Non-pigmented ciliary epithelial cell (primary cell): ENCODE measurements at places on chromosomes 7 and 10.

DNA sequence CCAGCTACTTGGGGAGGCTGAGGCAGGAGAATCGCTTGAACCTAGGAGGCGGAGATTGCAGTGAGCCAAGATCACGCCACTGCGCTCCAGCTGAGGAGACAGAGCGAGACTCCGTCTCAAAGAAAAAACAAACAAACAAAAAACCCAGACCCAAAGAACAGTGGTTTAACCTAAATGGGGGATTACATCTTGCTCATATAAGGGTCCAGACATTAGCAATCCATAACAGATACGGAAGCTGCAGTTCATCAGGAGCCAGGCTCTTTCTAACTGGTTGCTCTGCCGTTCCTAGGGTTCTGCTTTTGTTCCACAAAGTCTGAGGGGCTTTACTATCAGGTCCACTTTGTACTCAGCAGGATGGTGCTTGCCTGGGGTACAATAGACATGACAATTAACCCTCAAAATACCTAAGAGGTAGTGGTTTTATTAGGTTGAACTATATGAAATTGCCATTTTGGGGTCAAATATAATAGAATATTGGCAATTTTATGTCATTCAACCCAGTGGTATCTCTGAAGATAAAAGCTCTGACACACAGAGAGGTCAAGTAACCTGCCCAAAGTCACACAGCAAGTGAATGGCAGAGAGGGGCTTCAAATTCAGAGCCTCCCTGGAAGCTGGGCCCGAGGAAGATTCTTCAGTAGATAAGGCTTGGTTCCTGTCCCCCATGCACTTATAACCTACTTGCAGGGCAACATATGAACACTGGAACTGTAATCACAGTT is 21.3 kb downstream of the NYAP1 start:
- DNase-seq: no peak

DNA sequence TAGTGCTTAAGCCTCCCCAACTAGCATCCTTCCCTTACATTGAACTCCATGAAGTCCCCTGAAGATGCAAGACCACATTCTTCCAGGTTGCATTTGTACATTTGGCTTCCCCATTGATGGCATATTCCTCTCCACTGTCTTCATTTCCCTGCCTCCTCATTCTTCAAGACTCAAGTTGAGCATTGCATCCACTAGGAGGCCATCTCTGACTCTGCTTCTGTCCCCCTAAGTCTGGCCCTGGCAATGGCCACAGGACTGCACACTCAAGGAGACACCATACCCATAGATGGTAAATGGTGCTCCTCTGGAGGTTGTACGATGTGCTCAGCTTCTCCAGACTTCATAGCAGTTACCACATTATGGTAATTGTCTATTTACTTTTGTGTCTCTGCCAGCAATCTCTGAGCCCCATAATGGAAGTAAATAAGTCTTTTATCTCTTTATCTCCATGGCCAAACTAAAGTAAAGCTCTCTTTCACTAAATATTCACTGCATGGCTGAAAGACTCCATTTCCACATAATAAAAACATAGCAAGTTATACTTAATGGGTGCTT is 112.6 kb downstream of the PTPRZ1 start:
- no peak for DNase-seq

DNA sequence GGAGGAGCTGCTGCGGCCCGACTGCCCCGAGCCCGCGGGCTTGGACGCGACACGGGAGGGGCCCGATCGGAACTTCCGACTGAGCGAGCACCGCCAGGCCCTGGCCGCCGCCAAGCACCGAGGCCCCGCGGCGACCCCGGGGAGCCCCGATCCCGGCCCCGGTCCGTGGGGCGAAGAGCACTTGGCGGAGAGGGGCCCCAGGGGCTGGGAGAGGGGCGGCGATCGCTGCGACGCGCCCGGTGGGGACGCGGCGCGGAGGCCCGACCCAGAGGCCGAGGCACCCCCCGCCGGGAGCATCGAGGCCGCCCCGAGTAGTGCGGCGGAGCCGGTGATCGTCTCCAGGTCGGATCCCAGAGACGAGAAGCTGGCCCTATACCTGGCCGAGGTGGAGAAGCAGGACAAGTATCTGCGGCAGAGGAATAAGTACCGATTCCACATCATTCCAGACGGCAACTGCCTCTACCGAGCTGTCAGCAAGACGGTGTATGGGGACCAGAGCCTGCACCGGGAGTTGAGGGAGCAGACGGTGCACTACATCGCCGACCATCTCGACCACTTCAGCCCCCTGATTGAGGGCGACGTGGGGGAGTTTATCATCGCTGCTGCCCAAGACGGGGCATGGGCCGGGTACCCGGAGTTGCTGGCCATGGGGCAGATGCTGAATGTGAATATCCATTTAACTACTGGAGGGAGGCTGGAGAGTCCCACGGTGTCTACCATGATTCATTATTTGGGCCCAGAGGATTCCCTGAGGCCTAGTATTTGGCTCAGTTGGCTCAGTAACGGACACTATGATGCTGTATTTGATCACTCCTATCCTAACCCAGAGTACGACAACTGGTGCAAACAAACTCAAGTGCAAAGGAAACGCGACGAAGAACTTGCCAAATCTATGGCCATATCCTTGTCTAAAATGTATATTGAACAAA is 1.4 kb downstream of the OTUD1 start:
- no peak for DNase-seq

DNA sequence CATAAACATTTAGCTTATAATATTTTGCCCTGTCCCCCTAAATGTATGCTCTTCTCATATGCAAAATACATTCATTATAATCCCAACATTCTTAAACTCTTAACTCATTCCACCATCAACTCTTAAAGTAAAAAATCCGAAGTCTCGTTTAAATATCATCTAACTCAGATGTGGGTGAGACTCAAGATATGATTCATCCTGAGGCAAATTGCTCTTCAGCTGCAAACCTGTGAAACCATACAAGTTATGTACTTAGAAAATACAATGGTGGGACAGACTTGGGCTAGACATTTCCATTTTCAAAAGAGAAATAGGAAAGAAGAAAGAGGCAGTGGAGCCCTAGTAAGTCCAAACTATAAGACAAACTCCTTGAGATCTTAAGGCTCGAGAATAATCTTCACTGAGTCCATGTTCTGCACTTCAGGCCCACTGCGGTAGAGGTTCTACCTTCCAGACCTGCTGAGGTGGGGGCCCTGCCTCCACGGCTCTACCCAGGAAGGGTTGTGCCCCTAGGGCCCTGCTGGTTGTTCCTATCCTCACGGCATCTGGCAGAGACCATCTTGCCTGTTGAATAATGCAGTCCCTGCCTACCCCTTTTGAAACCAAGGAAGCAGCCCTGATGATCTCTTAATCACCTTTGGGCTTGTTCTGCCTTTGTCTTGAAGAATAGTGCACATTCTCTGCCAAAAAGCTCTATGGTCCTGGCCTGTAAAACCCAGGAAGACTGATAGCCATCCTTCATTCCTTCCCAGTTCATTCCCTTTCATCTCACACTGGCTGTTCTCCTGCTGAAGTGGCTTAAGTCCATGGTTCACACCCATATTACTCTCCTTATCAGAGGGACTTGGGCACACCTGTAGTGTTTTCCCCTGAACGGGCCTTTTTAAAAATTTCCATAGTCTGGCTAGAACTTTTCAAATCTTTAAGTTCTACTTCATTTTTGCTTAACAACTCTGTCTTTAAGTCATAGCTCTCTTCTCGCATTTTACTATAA is 37.3 kb downstream of the INPP5F start:
- DNase-seq: no peak

DNA sequence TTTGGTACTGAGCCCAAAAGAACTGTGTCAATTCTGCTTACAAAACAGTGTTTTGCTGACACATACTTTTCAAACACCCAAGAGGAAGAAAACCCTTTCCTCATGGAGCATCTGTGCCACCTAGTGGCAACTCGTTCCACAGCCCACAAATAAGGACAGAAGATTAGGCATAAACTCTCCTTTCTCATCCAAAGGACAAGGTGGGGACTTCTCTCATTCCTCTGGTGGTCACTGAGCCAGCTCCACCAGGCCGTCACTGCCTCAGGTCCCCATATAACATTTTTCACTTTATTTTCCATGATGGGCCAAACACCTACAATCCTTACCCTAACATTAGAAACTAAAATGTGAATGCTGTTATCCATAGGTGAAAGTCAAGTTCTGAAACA is 76.9 kb downstream of the RNF216 start:
- no peak for DNase-seq

DNA sequence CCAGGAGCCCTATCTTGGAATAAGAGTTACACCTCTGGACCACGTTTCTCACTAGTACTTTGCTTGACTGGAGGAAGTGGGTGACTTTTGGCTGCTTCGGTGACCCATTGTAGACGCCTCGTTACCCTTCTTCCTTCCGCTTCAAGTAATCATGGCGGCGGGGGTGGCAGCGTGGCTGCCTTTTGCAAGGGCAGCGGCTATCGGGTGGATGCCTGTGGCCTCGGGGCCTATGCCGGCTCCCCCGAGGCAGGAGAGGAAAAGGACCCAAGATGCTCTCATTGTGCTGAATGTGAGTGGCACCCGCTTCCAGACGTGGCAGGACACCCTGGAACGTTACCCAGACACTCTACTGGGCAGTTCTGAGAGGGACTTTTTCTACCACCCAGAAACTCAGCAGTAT is 1.5 kb downstream of the KCND2 start:
- DNase-seq: no peak

DNA sequence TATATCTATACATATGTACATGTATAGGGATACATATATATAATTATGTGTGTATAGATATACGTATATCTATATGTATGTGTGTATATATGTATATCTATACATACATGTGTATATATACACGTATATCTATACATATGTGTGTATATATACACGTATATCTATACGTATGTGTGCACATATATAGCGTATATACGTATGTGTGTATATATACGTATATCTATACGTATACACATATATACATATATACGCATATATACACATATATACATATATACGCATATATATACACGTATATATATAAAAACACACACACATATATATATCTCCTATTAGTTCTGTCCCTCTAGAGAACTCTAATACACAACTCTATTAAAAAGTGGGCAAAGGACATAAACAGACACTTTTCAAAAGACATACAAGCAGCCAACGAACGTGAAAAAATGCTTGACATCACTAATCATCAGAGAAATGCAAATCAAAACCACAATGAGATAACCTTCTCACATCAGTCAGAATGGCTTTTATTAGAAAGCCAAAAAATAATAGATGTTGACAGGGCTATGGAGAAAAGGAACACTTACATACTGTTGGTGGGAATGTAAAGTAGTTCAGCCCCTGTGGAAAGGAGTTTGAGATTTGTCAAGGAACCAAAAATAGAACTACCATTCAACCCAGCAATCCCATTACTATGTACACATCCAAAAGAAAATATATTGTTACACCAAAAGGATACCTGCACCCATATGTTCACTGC is 22.0 kb upstream of the TMEM120A start:
- DNase-seq: peak; percentile 37

GRCh38 chr10:62002753-62003152 is 101.3 kb downstream of the ARID5B start:
- no peak for DNase-seq
